ENCODE measurements at places on chromosomes 4 and X.

- H3K27me3 ChIP-seq: peaks cover 9% of the 10 kb centered on the region
- H3K4me1 ChIP-seq: peaks cover 12% of the 10 kb centered on the region
- H3K27ac ChIP-seq: no peak overlapping the region
- no peak for DNase-seq
- no peaks in the 10 kb centered on the region for H3K36me3 ChIP-seq
These were observed 2.9 kb upstream of the KLHL2 start for GRCh38 chr4:165204462-165204830.

- H3K4me3 ChIP-seq: no peak overlapping the region
- no peak for DNase-seq
These were observed 740.3 kb upstream of the FRG1 start for GRCh38 chr4:189200353-189200752.

DNA sequence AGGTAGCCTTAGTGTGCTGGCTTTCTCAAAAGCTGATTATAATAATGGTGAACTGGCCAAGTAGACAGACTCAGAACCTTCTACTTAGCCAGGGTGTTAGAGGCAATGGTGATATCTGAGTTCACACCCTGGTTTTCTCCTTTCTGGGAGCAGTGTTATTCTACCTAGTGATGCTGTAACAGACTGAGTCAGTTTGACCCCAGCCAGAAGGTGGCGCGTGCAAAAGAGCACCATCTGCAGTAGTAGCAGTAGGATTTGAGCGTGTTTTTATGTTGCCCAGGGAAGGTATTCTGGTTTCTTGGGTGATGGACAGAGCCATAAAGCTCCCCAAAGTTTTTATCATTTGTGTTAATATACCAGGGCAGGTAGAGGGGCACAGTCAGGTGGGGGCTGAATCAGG is 143.8 kb upstream of the CPXCR1 start:
- H3K27ac ChIP-seq: no peak overlapping the region
- no peak for DNase-seq
- H3K4me1 ChIP-seq: no peaks in the 10 kb centered on the region
- no peak overlapping the region for H3K4me3 ChIP-seq
- H3K36me3 ChIP-seq: no peaks in the 10 kb centered on the region

DNA sequence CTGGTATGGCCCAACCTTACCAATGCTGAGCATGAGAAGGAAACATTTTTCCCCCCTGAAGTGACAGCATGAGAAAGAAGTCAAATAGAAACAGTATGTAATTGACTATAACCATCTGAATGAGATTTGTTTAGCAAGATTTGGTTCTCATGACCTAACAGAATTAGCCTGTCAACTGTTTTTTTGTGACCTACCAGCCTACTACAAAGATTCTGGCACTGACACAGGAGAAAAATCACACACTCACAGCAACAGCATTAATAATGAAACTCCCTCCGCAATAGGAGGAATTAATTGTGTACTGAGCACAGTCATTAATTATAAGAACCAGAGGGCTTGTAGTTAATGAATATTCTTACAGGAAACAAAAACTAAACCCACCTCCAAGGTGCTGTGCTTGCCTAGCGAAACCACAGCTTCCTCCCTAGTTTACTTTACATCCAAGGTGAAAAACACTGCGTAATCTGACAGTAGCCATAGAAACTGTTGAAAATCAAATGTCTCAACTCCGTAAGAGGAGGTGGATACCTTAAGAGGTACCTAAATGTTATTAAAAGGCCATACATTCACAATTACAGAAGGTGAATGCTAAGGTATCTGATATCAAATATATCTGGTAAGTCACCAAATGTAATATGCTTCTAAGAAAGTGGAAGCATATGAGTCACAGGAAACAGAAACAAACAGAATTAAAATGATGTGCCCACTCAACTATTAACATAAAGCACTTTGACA is 34.9 kb downstream of the MMRN1 start:
- peaks cover 2% of the 10 kb centered on the region for H3K27me3 ChIP-seq
- H3K4me3 ChIP-seq: no peak overlapping the region
- H3K27ac ChIP-seq: no peak overlapping the region
- no peak for DNase-seq
- no peaks in the 10 kb centered on the region for H3K4me1 ChIP-seq

- H3K27ac ChIP-seq: no peak overlapping the region
- no peak overlapping the region for H3K4me3 ChIP-seq
- H3K27me3 ChIP-seq: peaks cover 1% of the 10 kb centered on the region
- H3K36me3 ChIP-seq: no peaks in the 10 kb centered on the region
These were observed 34.8 kb downstream of the LIN54 start for GRCh38 chr4:82975792-82976191.

GRCh38 chr4:55258152-55258865 is 87.7 kb upstream of the SRD5A3 start:
- DNase-seq: no peak
- no peaks in the 10 kb centered on the region for H3K27me3 ChIP-seq
- no peaks in the 10 kb centered on the region for H3K36me3 ChIP-seq
